ENCODE measurements at places on chromosomes 2 and 18.

- DNase-seq = no peak
These were observed 919.0 kb downstream of the MBD2 start for GRCh38 chr18:53305461-53305860.

- no peak for DNase-seq
These were observed 1089.9 kb upstream of the DDX18 start for GRCh38 chr2:116724550-116724949.

- no peak for DNase-seq
These were observed 276.9 kb downstream of the PTPRM start for GRCh38 chr18:7844017-7844416.

DNA sequence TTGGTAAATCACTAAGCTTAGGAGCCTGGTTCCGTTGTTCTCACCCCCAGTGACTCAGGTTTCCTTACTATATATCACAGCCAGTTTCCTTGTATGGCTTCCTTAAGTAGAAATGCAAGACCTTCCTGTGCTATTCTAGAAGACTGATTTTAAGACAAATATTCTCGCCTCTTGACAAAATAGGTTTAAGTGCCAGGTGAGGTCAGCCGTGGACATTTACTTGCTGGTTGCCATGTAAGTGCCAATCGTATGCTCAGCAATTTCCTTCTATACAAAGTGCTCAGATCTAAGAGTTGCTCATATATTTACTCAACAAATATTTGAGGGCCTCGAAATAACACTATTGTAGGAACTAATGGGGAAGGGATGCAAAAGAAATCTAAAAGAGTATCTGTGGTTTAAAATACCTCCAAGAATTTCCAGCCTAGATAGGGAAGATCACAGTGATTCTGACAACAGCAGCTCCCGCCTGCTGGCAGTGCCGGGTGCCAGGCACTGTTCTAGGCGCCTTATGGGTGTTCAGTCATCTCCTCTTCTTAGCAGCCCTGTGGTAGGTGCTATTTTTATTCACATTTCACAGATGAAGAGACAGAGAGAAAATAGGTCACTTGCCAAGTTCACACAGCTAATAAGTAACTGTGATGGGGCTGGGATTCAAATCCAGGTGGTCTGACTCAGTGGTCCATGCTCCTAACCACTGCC lies 95.3 kb upstream of the B3GNT7 start:
- DNase-seq = no peak

DNA sequence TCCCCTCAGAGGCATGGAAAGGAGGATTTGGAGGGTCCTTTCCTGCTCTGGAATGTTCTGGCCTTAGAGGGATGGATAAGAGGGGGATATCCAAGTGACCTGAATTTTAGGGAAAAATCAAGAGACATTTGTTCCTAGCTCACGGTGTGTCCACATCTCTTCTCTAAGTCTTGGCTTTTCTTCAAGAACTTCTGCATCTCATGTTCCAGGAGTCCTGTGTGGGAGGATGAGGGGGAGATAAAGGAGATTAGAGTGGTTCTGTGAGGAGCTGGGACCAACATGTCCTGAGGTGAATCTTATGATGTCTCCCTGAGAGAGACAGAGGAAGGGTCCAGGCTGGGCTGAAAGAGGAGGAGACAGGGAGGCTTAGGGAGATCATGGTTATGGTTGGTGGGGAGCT lies 11.7 kb downstream of the EMX1 start:
- DNase-seq = no peak

GRCh38 chr18:79203017-79203605 lies 133.9 kb downstream of the ATP9B start:
- no peak for DNase-seq

DNA sequence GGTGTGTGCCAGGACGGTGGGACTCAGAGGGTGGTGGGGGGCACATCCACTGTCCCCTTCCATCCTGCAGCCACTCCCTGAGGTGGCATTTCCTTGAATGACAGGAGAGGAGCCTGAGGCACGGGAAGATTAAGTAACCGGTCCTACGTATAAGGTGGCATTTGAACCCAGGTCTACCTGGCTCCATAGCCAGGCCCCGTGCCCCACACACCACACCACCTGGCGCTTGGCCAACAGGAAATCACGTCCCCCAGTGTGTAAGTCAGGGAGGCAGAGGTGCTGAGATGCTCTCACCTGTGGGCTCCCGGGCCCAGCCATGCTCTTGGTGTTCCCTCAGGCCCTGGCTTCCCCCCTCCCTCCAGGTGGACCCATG lies 53.7 kb downstream of the HPCAL1 start:
- DNase-seq = no peak

- DNase-seq = no peak
These were observed 85.8 kb upstream of the NDUFV2 start for GRCh38 chr18:9016633-9017166.

- DNase-seq = no peak
These were observed 78.7 kb downstream of the GBX2 start for GRCh38 chr2:236089271-236090026.

DNA sequence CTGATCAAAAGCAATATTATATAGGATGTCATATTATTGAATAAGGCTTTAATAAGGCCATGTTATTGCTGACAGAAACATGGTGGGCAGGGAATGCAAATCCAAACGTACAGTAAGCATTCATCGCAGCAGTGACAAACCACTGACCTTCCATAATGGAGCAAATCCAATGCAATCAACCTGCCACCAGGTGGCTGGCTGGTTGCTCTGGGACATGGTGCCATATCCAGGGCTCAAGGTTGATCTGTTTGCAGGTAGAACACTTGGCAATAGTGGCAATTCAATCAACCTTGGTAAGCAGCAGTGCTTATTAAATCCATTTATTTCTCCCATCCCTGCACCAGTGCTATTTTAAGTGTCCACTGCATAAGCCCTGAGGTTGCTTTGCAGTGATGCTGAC lies 75.4 kb downstream of the CERKL start:
- no peak for DNase-seq

GRCh38 chr2:37387148-37387835 lies 42.9 kb downstream of the QPCT start:
- no peak for DNase-seq

DNA sequence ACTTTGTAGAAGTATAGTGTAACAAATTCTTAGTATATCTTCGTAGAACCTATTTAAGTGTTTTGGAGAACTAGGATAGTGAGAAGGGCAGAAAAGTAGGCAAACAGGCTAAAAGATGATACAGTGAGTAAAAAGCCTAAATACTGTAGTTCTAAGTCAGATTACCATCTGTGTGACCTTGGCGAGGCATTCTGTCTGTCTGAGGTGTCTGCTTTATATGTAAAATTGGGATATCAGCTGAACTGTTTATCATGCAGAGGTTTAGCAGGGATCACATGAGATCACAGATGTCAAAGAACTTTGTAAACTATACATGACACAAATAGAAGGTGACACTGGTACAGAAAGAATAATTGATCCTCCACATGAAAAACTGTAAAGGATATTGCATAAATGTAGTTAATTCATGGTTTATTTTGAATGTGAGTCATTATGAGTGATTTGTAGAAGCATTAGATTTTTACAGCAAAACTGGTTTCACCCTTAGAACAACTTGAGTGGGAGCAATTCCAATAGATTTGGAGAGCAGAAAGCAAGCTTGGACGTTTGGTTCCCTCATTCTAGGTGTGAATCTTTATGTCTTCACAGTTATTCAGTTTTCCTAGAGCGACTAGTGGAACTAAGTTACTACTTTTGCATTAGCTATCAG lies 41.9 kb downstream of the TAF1B start:
- no peak for DNase-seq

- no peak for DNase-seq
These were observed 100.1 kb downstream of the NAB1 start for GRCh38 chr2:190748966-190749365.

GRCh38 chr2:224569654-224570053 lies 15.5 kb downstream of the CUL3 start:
- no peak for DNase-seq

DNA sequence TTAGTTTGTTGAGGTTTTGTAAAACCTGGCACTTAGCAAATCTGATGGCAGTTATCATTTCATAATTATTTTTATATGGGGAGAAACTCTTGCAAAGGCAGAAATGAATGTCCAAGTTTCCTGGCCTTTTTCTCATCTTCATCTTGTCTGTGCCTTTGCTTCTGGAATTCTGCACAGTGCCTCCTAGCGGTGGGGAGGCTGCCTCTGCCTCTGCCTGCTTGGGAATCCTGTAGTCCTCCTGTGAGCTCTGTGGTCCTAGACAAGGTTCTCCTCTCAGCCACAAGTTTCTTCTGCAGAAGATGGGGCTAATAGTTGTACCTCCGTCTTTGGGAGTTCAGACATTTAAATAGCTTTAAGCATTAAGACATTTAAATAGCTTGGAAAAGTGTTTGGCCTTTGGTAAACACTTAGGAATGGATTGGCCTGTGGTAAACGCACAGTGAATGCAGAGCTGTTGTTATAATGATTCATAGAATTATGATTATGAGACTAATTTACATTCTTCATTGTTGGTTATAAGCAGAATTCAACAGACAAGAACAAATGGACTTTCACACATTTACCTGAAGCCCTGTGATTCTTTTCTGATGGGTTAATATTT lies 101.2 kb downstream of the ZNF236 start:
- DNase-seq = no peak

DNA sequence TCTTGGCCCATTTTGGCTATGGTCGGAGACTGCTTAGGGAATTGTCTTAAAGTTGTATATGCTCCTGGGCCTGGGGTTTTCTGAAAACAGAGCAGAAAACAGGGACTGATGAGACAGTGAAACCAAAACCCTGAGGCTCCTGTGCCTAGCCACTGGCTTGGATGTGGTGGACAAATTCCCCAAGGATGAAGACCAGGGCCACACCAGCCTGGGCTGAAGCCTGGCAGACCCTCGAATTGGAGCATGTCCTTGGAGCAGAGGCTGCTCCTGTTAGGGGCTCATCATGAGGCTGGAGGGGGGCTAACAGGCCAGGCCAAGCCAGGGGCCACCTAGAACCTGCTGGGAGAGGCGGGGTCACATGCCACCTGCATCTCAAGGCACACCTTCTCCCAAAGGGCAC lies 68.1 kb downstream of the STPG4 start:
- no peak for DNase-seq
